ENCODE measurements at places on chromosomes 16 and 17. TPM values are rescaled to one million over a fixed set of nuclear protein-coding genes. Genes with fewer than 3 reads are reported as not detected.
A peak's percentile ranks its signal among the peaks of the same experiment; 100 is the strongest.

GRCh38 chr17:81582749-81583148, 30.6 kb upstream of the FAAP100 start:
- DNase-seq: no peak

GRCh38 chr16:12570046-12570618, 233.6 kb downstream of the CPPED1 start:
- DNase-seq: no peak

DNA sequence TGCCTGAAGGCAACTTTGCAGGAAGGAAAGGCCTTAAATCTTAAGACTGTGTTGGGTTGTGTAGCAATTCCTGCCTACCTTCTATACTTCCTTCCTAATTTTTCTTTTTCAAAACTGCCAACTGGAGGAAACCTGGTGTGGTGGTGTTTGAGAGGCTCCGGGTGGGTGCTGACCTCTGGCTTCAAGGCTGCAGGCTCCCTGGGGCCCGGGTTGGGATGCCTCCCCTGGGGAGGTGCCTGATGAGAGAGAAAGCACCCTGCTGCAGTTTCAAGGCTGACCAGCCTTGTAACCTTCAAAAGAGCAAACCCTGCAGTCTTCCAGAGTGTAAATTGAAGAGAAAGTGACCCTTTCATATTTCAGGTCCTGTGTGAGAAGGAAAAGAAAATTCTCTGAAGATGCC, 55.9 kb downstream of the MSI2 start:
- DNase-seq: no peak

GRCh38 chr16:73002866-73003265, 45.1 kb downstream of the ZFHX3 start:
- DNase-seq: no peak

DNA sequence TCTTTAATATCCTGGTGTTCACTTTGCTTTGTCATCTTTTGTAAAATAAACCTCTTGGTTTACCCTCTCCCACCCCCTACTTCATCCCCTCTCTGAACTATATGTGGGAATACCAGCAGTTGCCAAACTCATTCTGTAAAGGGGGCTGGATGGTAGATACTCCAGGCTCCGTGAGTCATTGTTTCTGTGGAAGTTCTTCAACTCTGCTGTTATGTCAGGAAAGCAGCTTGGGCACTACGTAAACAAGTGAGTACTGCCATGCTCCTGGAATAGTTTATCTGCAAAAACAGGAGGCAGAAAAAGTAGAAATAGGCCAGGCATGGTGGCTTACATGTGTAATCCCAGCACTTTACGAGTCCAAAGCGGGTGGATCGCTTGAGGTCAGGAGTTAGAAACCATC, 17.6 kb downstream of the MVP start:
- DNase-seq: no peak

GRCh38 chr17:81681672-81682071, 1.9 kb downstream of the ARL16 start:
- no peak for DNase-seq

GRCh38 chr16:89370081-89370511, 120.3 kb downstream of the ANKRD11 start:
- DNase-seq: no peak

DNA sequence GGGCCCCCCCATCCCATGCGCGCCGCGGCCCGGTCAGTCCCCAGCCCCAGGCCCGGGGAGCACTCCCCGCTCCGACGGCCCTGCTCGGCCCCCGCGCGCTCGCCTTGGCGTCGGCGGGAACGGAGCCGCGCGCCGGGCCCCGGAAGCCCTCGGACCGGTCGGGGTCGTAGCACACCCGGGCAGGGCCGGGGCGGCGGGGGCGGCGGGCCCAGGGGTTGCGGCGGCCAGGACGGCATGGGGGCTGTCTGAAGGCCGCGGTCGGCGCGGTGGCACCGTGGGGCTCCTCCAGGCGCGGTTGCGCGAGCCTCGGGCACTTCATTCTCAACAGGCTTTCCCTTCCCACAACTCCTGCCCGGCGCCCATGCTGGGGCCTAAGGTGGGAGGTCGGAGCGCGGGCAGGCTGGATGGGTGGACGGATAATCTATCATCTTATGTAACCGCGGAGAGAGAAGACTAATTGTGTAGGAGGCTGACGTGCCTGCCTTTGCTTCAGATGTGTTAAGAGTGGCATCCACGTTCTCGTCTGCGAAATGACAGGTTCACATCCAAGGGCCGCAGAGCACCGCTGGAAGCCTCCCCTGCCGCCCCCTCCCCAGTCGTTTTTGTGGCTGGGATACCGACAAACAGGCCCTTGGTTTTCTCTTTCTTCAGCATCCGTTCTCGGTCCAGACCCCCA, 708 bp downstream of the BAIAP2 start:
- DNase-seq: no peak

DNA sequence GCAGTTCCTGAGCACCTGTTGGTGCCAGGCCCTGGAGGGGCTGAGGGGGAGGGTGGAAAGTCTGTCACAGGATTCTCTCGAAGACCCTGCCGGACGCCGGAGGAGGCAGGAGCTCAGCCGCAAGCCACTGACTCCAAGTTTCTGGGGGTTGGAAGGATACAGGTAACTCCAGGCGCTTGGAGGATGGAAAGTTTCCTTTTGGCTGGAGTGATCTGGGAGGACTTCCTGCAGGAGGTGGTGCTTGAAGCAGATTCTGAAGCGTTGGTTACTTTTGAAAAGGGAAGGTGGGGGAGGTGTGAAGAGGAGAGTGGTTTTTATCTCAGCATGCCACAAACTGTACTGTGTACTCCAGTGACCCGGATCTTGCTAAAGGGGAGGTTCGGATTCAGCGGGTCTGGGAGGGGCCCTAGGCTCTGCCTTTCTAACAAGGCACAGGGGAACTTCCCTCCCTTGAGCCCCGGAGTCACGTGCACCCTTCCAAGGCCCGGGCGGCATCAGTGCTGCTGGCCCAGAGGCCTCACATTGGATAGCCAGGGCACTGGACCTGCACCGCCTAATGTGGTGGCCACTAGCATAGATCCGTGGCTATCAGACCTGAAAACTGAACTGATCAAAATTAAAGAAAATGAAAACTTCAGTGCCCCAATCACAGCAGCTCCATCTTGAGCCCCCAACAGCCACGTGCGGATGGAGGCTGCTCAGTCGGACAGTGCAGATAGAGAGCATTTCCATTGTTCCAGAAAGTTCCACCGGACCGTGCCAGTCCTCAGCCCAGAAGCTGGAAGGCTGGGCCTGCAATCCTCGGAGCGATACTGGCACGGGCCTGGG, 42.2 kb upstream of the GSE1 start:
- no peak for DNase-seq

DNA sequence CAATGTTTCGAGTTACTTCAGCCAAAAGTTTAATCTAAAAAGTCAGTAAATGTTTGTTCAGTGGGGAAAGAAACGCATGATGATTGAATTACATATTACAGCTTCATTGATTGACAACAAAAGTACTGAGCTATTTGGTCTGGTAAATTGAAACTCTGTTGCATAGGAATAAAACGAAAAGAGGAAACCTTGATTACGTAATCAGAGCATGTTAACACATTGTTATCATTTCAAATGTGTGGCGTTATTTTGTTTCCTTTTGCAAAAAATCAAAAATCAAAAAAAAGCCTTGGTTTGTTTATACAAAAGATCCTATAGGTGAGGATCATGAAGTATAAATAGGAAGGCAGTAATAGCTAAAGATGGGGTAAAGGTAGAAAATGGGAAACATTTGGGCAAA, 19.5 kb upstream of the CA10 start:
- DNase-seq: no peak

DNA sequence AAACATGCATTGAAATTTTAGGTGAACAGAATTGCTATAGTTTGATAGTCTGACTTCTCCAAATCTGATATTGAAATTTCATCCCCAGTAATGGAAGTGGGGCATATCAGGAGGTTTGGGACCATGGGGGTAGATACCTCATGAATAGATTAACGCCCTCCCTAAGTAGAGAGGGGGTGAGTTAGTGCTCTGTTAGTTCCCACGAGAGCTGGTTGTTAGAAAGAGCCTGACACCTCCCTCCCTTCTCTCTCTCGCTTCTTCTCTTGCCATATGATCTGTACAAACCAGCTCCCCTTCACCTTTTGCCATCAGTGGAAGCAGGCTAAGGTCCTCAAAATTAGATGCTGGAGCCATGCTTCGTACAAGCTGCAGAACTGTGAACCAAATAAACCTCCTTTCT, 78.8 kb downstream of the BRIP1 start:
- no peak for DNase-seq

GRCh38 chr17:73914536-73915274, 270.5 kb upstream of the SDK2 start:
- no peak for DNase-seq

- no peak for DNase-seq
Measured at GRCh38 chr16:49600536-49600935, 226.9 kb downstream of the C16orf78 start.

GRCh38 chr17:10208604-10209193, 10.3 kb upstream of the GAS7 start:
- no peak for DNase-seq

GRCh38 chr16:81831722-81832126, 52.6 kb downstream of the PLCG2 start:
- DNase-seq: no peak

GRCh38 chr17:19730843-19731242, 14.5 kb upstream of the SLC47A2 start:
- no peak for DNase-seq

DNA sequence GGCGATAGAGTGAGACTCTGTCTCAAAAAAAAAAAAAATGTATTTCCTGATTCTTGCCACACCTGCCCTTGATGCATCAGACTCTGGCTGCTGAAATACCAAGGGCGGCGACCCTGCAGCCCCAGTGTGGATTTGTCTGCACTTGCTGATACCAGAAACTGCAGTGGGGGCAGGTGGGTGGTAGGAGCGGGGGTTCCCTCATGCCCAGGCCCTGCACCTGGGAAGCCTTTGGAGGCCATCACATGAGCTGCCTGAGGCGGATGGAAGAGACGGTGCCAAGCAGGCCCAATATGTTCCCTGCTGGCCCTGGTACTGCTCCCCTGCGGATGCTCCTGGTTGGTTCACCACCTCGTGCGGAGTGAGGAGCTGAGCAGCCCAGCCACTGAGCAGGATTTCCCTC, 50.6 kb downstream of the MARF1 start:
- no peak for DNase-seq

- no peak for DNase-seq
Measured at GRCh38 chr16:3810198-3810664, 70.3 kb downstream of the CREBBP start.

GRCh38 chr16:10655415-10655977, 39.2 kb downstream of the TEKT5 start:
- no peak for DNase-seq

DNA sequence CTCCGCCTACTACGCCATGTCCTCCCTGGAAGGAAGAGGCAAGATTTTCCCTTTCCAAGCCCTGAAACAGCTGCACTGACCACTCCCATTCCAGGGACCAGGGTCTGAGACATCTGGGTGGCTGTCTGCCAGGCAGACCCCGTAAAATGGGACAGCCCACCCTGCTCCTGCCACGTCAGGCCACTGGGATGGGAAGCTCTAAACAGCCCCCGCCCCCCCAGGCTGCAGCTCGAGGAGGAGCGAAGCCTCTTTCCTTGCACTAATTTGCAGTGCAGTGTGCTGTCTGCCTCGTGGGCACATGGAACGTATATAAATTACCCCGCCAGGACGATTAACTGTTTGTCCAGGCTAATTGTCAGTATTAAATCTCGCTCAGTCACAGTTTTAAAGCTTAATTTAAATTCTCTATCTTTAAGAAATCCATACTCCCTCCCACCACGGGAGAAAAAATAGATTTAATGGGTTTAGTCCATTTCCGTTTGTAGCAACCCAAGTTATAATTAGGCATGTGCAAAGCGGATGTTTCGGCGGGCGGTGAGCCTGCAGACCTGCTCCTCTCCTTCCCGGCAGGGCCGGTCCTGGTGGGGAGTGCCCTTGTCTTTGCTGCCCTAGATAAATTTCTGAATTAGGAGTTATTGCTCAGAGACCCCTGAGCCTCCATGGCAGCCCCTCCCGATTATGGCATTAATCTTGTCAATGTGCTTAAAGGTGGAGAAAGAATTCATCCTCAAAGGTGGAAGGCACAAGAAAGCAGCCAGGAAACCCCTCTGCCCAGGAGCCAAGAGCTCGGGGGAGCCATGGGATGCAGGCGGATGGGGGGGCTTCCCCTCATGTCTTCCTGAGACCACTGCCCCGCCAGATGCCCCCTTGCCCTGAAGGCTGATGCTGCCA, 268.0 kb upstream of the TNRC6C start:
- DNase-seq: peak; percentile 84

- DNase-seq: no peak
Measured at GRCh38 chr16:84585467-84585866, 32.4 kb downstream of the COTL1 start.

DNA sequence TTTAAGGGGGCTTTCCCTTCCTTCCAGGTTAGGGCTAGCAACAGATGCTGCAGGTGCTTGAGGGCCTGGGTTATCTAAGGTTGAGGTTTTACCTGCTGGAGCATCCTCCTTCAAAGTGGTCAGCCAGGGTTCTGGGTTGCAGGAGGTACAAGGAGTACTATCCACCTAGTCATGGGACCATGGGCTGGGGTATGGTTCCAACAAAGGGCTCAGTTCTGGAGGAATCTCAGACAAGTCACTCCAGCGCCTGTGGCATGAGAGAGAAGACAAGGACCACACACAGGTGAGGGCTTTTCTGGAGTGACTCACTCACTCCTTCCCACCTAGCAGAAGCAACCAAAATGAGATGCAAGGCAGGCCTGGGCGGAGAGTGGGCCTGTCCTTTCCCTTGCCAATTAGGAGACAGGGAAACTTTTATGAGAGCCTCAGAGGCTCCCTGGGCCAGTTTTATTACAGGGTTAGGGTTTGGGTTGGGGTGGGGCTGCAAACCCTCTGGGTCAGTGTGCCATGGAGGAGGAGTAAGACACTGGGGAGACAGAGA, 2.2 kb downstream of the MYO19 start:
- no peak for DNase-seq

DNA sequence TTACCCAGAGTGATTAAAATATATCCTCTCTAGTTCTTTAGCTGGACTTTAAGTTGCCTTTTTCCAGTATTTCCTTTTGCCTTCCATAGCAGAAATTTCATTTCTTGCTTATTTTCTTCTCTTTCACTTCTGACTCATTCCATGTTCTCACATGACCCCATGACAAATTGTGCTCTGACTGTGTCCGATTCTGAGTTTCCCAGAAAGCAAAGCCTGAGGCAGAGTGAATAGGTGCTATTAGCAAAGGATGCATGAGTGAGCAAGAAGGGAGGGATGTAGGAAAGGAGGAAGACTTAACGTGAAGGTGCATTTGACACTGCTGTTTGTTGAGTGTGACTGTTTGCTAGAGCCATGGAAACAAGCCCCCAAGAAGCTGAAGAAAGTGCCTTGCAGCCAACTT, 82.6 kb upstream of the CNTNAP4 start:
- no peak for DNase-seq

The CCL11 gene
- 0.30 TPM for polyA plus RNA-seq

The TBC1D3K gene
- polyA plus RNA-seq: not detected

The KRTAP1-1 gene
- not detected for polyA plus RNA-seq

The TUFM gene
- polyA plus RNA-seq: 165 TPM

The CALB2 gene
- polyA plus RNA-seq: 0.46 TPM

The ACSM2B gene
- polyA plus RNA-seq: 0.41 TPM

The KRTAP2-3 gene
- not detected for polyA plus RNA-seq

The HOXB5 gene
- 0.48 TPM for polyA plus RNA-seq

The HYDIN gene
- 2.8 TPM for polyA plus RNA-seq

The NKD1 gene
- polyA plus RNA-seq: 13.1 TPM
